ENCODE measurements at places on chromosomes 1 and 21.

- no peaks in the 10 kb centered on the region for H3K36me3 ChIP-seq
- DNase-seq, result no peak
- H3K4me1 ChIP-seq, result no peaks in the 10 kb centered on the region
Measured at GRCh38 chr1:224080115-224080774, 33.7 kb upstream of the FBXO28 start.

GRCh38 chr1:8317647-8318381 lies at the start of gene SLC45A1:
Gene SLC45A1, plus strand, starts transcription at chr1:8318114. Its CDS starts 6,216 bp downstream, at chr1:8324330.
- no peaks in the 10 kb centered on the region for H3K36me3 ChIP-seq
- peak; percentile 53 for DNase-seq
- peaks cover 3% of the 10 kb centered on the region for H3K27me3 ChIP-seq

DNA sequence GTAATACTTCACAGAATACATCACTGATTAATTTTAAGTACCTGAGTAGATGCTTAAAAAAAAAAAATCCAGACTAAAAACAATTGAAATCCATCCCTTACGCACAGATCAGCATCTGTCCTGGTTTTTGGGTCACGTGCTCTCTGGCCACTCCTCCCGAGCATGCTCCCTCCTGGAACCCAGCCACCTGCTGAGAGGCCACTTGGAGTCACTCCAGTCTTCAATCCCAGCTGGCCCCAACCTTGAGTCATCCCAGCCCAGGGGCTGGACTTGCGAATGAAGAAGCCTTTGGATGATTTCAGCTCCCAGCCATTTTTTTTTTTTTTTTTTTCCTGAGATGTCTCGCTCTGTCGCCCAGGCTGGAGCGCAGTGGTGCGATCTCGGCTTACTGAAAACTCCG lies 8.9 kb downstream of the MAP1LC3C start:
- peak; percentile 76 for DNase-seq
- no peaks in the 10 kb centered on the region for H3K27me3 ChIP-seq
- no peak overlapping the region for H3K4me3 ChIP-seq
- no peaks in the 10 kb centered on the region for H3K4me1 ChIP-seq

DNA sequence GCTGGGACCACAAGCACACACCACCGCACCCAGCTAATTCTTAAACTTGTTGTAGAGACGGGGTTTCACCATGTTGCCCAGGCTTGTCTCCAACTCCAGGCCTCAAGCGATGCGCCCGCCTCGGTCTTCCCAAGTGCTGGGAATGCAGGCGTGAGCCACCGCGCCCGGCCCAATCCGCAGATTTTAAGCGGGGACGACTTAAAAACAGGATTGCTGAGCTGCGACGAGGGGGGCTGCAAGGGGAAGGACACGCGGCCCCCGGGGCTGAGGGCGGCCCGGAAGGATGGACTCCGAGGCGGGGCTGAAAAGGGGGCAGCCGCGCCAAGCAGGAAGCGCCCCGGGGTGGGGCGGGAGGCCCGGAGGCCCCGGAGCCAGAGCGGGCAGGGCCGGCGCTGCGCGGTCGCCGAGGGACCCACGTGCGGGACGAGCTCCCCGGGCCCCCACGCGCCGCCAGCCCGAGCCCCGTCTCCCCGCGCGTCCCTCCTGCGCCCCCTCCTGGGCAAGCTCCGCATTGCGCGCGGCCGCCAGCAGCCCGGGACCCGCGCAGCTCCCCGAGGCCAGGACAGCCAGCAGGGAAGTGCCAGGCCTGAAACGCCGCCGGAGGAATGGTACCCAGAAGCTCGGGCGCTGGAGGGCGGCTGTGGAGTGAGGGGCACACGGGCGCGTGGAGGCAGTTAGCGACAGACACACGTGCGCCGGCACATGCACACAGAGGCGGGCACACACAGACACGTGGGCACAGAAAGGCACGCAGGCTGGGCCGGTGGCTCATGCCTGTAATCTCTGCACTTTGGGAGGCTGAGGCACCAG lies 5.5 kb upstream of the PRKCZ start:
- peaks cover 32% of the 10 kb centered on the region for H3K27me3 ChIP-seq
- H3K4me3 ChIP-seq, result peak overlapping the region; percentile 16
- no peak overlapping the region for H3K27ac ChIP-seq
- peaks cover 5% of the 10 kb centered on the region for H3K4me1 ChIP-seq
- H3K36me3 ChIP-seq, result no peaks in the 10 kb centered on the region
- DNase-seq, result no peak

DNA sequence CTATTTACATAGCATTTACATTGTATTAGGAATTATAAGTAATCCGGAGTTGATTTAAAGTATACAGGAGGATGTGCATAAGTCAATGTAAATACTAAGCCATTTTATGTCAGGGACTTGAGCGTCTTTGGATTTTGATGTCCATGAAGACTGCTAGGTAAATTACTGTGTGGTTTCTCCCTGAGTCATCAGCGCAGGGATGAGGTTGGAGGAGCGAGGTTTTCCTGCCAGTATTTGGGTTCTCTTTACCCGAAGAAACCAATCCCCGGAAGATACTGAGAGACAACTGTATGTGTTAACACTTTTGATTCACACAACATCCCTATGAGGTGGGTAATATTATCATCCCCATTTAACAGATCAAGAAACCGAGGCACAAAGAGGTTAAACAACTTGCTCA lies 29.3 kb downstream of the BATF3 start:
- no peak for DNase-seq
- no peak overlapping the region for H3K4me3 ChIP-seq
- H3K27me3 ChIP-seq, result peaks cover 3% of the 10 kb centered on the region
- peaks cover 23% of the 10 kb centered on the region for H3K4me1 ChIP-seq
- no peak overlapping the region for H3K27ac ChIP-seq

- H3K27ac ChIP-seq, result no peak overlapping the region
- no peaks in the 10 kb centered on the region for H3K4me1 ChIP-seq
- H3K4me3 ChIP-seq, result no peak overlapping the region
- H3K36me3 ChIP-seq, result no peaks in the 10 kb centered on the region
- H3K27me3 ChIP-seq, result no peaks in the 10 kb centered on the region
Measured at GRCh38 chr1:116825720-116826438, 71.6 kb downstream of the CD2 start.

DNA sequence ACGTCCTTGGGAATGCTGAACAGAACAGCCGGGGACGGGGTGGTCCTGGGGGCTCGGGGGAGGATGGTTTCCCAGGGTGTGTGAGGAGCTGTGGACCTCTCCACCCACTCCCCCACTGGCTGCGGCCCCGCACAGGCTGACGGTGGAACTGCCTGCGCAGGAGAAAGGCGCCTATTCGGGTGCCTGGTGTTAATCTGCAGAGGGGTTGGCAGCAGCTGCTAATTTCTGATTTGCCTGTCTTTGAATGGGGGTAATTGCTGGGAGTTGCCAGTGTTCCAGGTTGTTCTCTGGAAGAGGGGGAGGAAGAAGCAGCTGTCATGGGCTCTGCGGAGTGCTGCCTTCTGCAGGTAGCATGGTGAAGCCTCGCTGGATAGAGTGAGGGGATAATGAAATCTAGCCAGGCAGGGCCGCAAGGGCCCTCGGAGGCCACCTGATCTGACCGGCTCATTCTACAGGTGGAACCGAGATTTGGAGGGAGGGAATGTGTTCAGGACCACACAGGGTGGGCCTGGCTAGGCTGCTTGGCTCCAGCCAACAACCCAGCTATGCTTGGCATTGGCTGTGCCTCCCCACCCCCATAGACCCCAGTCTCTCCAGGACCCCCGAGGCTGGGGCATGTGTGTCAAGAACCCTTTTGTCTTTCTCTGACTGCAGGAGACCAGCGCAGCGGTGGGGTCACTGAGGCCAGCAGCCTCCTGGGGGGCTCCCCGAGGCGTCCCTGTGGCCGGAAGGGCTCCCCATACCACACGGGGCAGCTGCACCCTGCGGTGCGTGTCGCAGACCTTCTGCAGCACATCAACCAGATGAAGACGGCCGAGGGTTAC lies 67.1 kb downstream of the PTPRU start:
- H3K4me1 ChIP-seq, result no peaks in the 10 kb centered on the region
- H3K27me3 ChIP-seq, result no peaks in the 10 kb centered on the region
- DNase-seq, result no peak
- H3K27ac ChIP-seq, result no peak overlapping the region
- H3K4me3 ChIP-seq, result no peak overlapping the region

DNA sequence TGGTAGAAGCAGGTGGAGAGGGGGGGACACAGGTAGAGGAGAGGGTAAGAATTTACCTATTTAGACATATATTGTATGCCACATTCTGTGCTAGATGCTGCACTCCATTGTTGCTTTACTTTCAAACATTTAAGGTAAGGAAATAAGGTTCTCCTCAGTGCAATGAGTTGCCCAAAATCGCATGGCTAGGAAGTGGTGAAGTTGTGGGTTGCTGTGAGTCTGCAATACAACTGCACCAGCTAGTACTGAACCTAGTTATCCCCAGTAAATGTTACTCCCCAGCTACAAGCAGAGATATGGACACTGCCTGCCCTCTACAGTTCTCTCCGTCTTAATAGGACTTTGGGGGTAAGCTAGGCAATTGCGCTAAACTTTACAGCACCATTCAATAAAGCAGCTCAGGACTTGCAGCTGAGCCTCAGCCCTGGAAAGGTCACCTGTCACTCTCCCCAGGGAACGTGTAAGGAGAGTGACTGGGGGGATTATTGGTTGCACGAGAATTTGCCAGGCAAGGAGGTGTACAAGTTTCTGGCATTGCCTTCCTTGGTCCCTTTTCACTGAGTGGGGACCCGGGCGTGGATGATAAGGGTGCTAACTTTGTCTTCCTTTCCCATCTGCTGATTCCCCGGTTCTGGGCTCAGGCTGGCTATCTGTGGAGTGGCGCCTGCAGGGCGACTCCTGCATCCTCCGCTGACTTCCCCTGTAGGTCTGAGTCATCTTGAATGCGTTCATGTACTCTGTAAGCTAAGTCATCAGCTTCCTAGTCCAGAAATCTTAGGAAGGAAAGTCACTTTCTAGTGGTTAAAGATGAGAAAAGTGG lies 71.3 kb upstream of the CNTN2 start:
- H3K36me3 ChIP-seq, result no peaks in the 10 kb centered on the region
- no peak overlapping the region for H3K4me3 ChIP-seq
- H3K27ac ChIP-seq, result no peak overlapping the region
- peaks cover 8% of the 10 kb centered on the region for H3K27me3 ChIP-seq
- H3K4me1 ChIP-seq, result no peaks in the 10 kb centered on the region

DNA sequence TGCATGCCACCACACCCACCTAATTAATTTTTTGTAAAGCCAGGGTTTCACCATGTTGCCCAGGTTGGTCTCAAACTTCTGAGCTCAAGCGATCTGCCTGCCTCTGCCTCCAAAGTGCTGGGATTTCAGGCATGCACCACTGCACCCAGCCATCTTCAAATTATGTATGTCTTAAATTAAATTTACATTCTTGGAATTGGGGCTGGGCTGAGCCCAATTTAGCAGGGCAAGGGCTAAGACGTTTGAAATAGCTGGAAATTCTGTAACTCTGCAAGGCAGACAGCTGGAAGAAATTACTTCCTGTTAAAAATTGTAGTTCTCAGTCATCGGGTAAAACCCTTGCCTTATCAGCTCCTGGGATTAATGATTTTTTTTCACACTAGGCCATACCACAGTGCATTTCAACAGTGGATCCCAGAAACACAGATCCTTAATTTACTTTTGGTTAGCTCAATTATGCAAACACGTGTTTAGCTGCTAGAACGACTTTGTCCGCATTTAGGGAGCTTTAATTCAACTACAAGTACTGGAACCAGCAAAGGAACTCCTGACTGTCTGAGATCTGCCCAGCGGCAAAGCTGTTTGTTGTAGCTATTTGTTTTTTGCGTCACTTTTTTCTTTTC lies 83.3 kb downstream of the OLFML3 start:
- no peaks in the 10 kb centered on the region for H3K4me1 ChIP-seq
- H3K36me3 ChIP-seq, result no peaks in the 10 kb centered on the region
- H3K27ac ChIP-seq, result no peak overlapping the region
- no peak for DNase-seq

DNA sequence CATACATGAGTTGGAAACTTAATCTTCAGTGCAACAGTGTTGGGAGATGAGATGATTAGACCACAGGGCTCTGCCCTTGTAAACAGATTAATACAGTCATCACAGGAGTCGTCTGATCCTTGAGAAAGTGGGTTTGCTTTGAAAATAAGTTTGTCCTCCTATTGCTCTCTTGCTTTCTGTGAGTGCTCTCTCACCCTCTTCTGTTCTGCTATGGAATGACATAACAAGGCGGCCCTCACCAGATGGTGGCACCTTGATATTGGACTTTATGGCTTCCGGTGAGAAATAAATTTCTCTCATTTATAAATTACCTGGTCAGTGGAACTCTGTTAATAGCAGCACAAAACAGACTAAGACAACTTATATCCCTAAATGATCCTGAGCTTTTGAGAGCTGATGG lies 353.6 kb downstream of the BRINP3 start:
- no peak for DNase-seq
- H3K4me1 ChIP-seq, result no peaks in the 10 kb centered on the region
- no peaks in the 10 kb centered on the region for H3K27me3 ChIP-seq
- no peak overlapping the region for H3K4me3 ChIP-seq

DNA sequence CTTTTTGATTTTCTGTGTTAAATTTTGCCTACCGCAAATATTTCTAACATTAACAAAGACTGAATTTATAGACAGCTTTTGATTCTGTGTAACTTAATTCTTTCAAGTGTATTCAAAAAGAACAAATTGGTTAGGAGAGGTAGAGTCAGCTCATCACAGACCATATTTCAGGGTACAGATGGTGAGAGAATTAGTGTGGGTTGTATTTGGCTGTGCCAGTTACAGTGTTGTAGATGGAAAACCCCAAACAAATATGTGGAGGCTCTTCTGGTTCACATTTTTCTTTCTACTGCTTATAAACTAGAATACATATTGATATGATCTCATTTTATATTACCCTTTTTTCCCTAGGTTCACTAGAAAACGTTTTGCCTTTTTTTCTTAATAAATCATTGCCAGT lies 11.1 kb downstream of the RCAN3 start:
- no peak overlapping the region for H3K27ac ChIP-seq
- H3K27me3 ChIP-seq, result no peaks in the 10 kb centered on the region

- no peak overlapping the region for H3K4me3 ChIP-seq
- no peaks in the 10 kb centered on the region for H3K27me3 ChIP-seq
- peak overlapping the region; percentile 34 for H3K27ac ChIP-seq
Measured at GRCh38 chr1:208238710-208239472, 5.3 kb downstream of the PLXNA2 start.

DNA sequence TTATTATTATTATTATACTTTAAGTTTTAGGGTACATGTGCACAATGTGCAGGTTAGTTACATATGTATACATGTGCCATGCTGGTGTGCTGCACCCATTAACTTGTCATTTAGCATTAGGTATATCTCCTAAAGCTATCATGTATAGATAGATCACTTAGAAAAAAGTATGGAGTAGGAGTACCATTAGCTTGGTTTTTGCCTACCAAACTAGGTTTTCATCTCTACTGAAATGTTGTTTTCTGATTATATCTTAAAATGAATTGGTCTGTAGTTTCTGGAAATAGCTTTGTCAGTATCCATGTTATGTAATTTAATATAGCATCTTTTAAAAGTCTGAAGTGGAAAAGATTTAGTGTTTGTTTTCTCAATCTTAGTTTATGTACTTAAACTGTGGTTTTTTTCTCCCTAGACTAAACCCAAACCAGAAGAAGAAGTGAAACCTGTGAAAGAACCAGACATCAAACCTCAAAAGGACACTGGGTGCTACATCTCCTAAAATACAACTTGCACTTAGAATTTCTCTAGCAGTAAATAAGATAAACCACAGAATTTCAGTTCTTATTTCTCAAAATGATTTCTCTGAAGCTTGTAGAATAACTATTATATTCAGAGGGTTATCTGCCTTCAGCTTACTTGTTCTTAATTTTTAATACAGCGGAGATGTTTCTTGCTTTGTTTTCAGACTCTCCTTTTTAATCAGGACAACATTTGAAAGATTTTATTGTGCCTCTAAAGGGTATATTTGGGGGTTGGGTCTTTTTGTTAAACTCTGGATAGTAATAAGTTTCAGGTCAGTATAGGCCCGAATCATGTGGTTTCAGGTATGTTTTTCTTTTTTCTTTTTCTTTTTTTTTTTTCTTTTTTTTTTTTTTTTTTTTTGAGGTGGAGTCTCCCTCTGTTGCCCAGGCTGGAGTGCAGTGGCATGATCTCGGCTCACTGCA lies 4.5 kb upstream of the FAM177B start:
- no peak overlapping the region for H3K27ac ChIP-seq
- no peak for DNase-seq
- H3K4me3 ChIP-seq, result no peak overlapping the region
- peaks cover 93% of the 10 kb centered on the region for H3K36me3 ChIP-seq

Measured in gastrocnemius medialis (tissue), 4 donors.